ENCODE measurements at places on chromosomes 7 and 10. TPM values are rescaled to one million over a fixed set of nuclear protein-coding genes. Genes with fewer than 3 reads are reported as not detected.

The ANKRD30A gene
- total RNA-seq, result not detected

The MMD2 gene
- total RNA-seq, result not detected

The MMRN2 gene
- 9.8 TPM for total RNA-seq

The GNB2 gene
- 391 TPM for total RNA-seq

The SPDYE2 gene
- not detected for total RNA-seq

The MMP21 gene
- total RNA-seq, result not detected

The C10orf67 gene
- total RNA-seq, result 0.53 TPM

The TMEM60 gene
- 37.7 TPM for total RNA-seq

The PIK3CG gene
- under 0.01 TPM for total RNA-seq

The ADRA2A gene
- not detected for total RNA-seq

The MLXIPL gene
- not detected for total RNA-seq

The AKR1B1 gene
- total RNA-seq, result 47.6 TPM

The INHBA gene
- total RNA-seq, result 0.53 TPM

The PPP3CB gene
- total RNA-seq, result 16.1 TPM

The RPP30 gene
- 32.0 TPM for total RNA-seq

The LRGUK gene
- not detected for total RNA-seq

The PPP1R9A gene
- not detected for total RNA-seq

The USP54 gene
- 23.4 TPM for total RNA-seq

The TRUB1 gene
- total RNA-seq, result 24.8 TPM

The POLR2J2 gene
- not detected for total RNA-seq

The ENTPD1 gene
- total RNA-seq, result not detected

The SFTPA1 gene
- total RNA-seq, result not detected

The ST8SIA6 gene
- under 0.01 TPM for total RNA-seq

The CTAGE4 gene
- total RNA-seq, result 0.71 TPM

The ZNF511 gene
- 37.9 TPM for total RNA-seq

The ZNF789 gene
- 1.4 TPM for total RNA-seq

The PNLIPRP3 gene
- not detected for total RNA-seq

The CCDC6 gene
- total RNA-seq, result 25.9 TPM

The LRRD1 gene
- total RNA-seq, result not detected

The FAM20C gene
- 71.2 TPM for total RNA-seq

The PKD2L1 gene
- total RNA-seq, result not detected

The MPP7 gene
- under 0.01 TPM for total RNA-seq

The VWDE gene
- under 0.01 TPM for total RNA-seq

The LIPM gene
- not detected for total RNA-seq

The CPN1 gene
- total RNA-seq, result not detected

The KIAA1549 gene
- 1.2 TPM for total RNA-seq

The ACTR3C gene
- 4.6 TPM for total RNA-seq

The ASB10 gene
- not detected for total RNA-seq

The ERVW-1 gene
- total RNA-seq, result not detected

The MRC1 gene
- total RNA-seq, result not detected

The STEAP2 gene
- 2.6 TPM for total RNA-seq

The PAX4 gene
- total RNA-seq, result not detected

The CALML5 gene
- total RNA-seq, result not detected

The PLEKHS1 gene
- total RNA-seq, result not detected

The LOXL4 gene
- 57.2 TPM for total RNA-seq

The ALKBH4 gene
- total RNA-seq, result 10.3 TPM

The ZNF117 gene
- total RNA-seq, result 2.6 TPM

The HHEX gene
- 3.9 TPM for total RNA-seq

The DRGX gene
- not detected for total RNA-seq

The GTF2IRD2 gene
- 0.58 TPM for total RNA-seq

The TMEM140 gene
- total RNA-seq, result 6.9 TPM

The CYP2C8 gene
- not detected for total RNA-seq

The MKI67 gene
- total RNA-seq, result 23.7 TPM

The TAS2R39 gene
- not detected for total RNA-seq

The AKR1C2 gene
- total RNA-seq, result 5.0 TPM

The DLG5 gene
- total RNA-seq, result 27.3 TPM
